ENCODE measurements at places on chromosomes 12 and 14. TPM values are rescaled to one million over a fixed set of nuclear protein-coding genes. Genes with fewer than 3 reads are reported as not detected.

Gene KRT6C
- not detected for total RNA-seq

Gene TAS2R50
- 2.3 TPM for total RNA-seq

Gene KITLG
- total RNA-seq, result 64.6 TPM

Gene NKX2-1
- total RNA-seq, result not detected

Gene TTC9
- total RNA-seq, result 1.3 TPM

Gene PRKD1
- 15.9 TPM for total RNA-seq

- DNase-seq, result peak; percentile 32
Observed at GRCh38 chr12:116765271-116765670, 27.2 kb downstream of the RNFT2 start.

GRCh38 chr12:24054416-24054815 lies 104.9 kb upstream of the SOX5 start:
- DNase-seq, result no peak

DNA sequence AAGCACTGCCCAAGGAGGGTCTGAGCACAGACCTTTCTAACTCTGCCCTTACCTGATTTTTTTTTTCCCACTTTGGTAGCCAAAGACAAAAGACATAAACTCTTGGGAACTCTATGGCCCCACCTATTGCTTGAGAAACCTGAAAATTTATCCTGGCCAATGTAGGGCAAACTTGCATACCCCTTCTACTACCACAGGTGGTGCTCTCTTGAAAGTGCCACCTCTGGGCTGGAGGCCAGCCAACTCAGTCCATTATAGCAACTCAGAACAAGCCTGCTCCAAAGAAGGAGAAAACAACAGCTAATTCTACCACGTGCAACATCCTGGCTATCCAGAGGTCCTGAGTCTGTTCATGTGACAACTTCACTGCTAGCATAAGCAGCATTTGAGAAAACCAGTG lies 55.7 kb upstream of the ABCD2 start:
- no peak for DNase-seq

GRCh38 chr14:87325741-87326140 lies 667.2 kb downstream of the GALC start:
- no peak for DNase-seq

- DNase-seq, result no peak
Observed at GRCh38 chr14:29054119-29054518, 287.5 kb downstream of the FOXG1 start.

DNA sequence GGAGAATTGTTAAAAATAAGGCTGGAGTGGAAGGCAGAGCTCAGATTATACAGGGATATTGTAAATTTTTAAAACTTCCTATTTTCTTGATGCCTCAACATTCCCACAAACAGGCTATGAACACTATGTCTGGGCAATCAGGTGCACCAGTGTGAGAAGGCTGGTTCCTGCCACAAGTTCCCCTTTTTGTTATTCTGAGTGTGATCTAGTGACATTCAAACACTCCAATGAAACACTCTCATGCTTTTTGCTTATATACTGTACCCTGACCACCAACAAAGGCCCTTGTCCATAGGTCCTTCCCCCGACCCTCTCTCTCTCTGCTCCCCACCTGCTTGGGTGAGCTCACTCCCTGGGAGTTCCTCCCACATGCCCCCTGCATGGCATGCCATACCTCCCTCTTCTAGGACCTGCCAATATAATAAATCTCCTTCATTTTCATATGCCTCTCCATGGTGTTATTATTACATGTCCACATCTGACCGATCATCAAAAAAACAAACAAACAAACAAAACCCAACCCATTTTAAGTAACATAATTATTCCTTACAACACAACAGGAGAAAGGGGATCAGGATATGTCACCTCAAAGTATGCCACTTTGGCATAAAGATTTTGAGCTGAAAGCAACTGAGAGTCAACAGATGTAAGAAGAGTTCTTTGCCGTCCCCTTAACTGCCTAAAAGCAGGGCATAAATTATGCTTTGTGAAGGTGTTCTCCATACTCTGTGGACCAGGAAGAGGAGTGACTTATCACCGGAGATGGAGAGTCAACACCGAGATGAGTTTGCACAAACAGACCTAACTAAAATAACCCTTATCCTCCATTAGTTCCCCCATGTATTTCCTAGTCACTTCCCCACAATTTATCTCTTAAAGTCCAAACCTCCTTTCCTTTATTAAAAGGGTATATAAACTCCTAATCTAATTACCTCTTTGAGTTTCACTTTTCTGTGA lies 42.5 kb upstream of the CATSPERB start:
- DNase-seq, result no peak

GRCh38 chr12:47237751-47238211 lies 158.0 kb upstream of the AMIGO2 start:
- no peak for DNase-seq

DNA sequence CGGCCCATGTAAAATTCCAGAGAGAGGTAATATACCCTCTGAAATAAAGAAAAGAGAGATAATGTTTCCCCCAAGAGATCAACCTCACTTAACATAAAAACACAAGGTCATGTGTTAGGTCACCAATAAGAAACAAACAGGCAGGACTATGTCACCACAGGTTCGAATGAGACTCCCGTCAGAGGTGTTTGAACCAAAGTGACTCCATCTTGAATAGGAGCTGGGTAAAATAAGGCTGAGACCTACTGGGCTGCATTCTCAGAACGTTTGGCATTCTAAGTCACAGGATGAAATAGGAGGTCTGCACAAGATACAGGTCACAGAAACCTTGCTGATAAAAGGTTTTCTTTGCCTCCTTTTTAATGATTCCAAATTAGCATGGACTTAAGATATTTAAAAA lies 6.5 kb downstream of the PYGL start:
- DNase-seq, result no peak

GRCh38 chr12:40335991-40336390 lies 111.2 kb downstream of the LRRK2 start:
- no peak for DNase-seq

GRCh38 chr12:64700532-64700931 lies 58.7 kb downstream of the GNS start:
- DNase-seq, result no peak

- no peak for DNase-seq
Observed at GRCh38 chr12:60159761-60160160, 563.9 kb downstream of the SLC16A7 start.

- DNase-seq, result peak; percentile 97
Observed at GRCh38 chr12:108609537-108610335, 11.9 kb upstream of the TMEM119 start.

GRCh38 chr14:53714495-53715192 lies 242.0 kb downstream of the BMP4 start:
- peak; percentile 7 for DNase-seq
